Activated CD4-positive, alpha-beta memory T cell treated with anti-CD3 and anti-CD28 coated beads for 36 hours (primary cell): ENCODE measurements at places on chromosomes 12 and 14. TPM values are rescaled to one million over a fixed set of nuclear protein-coding genes. Genes with fewer than 3 reads are reported as not detected.

The CCDC175 gene
- not detected for total RNA-seq

The WSCD2 gene
- not detected for total RNA-seq

The LBHD2 gene
- total RNA-seq: not detected

The FAM186B gene
- total RNA-seq: not detected
